ENCODE measurements at places on chromosomes 6 and 20.

- H3K27me3 ChIP-seq, result peaks cover 3% of the 10 kb centered on the region
- DNase-seq, result no peak
- no peaks in the 10 kb centered on the region for H3K36me3 ChIP-seq
Measured at GRCh38 chr6:160678744-160679401, 14.8 kb upstream of the LPA start.

GRCh38 chr6:36698871-36699271 is 1.2 kb downstream of the RAB44 start:
- H3K27me3 ChIP-seq, result no peaks in the 10 kb centered on the region
- no peak overlapping the region for H3K27ac ChIP-seq
- H3K36me3 ChIP-seq, result no peaks in the 10 kb centered on the region
- no peak for DNase-seq

GRCh38 chr6:92864966-92865555 is 554.3 kb downstream of the EPHA7 start:
- H3K4me3 ChIP-seq, result no peak overlapping the region
- H3K36me3 ChIP-seq, result no peaks in the 10 kb centered on the region
- DNase-seq, result no peak
- no peak overlapping the region for H3K27ac ChIP-seq
- H3K27me3 ChIP-seq, result no peaks in the 10 kb centered on the region

DNA sequence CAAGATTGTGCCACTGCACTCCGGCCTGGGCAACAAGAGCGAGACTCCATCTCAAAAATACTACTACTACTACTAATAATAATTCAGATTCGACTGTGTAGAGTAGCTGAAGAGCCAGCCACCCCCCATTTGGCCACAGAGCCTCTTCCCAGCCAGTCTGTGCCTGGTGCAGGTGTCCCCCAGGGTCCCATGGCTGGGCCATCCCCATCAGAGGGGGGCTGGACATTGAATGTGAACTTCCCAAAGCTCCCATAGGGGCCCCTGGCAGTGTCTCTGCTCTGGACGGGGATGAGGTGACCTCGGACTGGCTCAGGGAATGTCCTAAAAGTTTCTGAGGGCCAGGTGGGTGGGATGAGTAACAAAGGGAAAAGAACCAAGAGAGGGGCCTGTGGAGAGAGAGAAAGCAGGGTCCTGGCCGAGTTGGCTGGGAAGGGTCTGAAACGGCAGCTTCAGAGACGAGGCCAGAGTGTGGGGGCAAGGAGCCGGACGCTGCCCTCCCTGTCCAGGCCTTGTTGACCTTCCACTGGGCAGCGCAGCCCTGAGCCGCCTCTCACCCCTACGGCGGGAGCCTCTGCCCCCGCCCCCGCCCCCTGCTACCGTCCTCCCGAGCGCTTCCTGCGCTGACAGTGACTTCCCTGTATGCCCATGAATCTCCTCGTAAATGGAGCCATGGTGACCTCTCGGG is 24.9 kb upstream of the PCMTD2 start:
- H3K36me3 ChIP-seq, result no peaks in the 10 kb centered on the region
- no peak overlapping the region for H3K4me3 ChIP-seq
- no peak for DNase-seq
- no peak overlapping the region for H3K27ac ChIP-seq

- H3K36me3 ChIP-seq, result no peaks in the 10 kb centered on the region
- H3K4me3 ChIP-seq, result no peak overlapping the region
- H3K4me1 ChIP-seq, result peaks cover 37% of the 10 kb centered on the region
- peaks cover 100% of the 10 kb centered on the region for H3K27me3 ChIP-seq
- H3K27ac ChIP-seq, result no peak overlapping the region
- no peak for DNase-seq
Measured at GRCh38 chr6:137490006-137490905, 3.9 kb downstream of the OLIG3 start.

- H3K36me3 ChIP-seq, result peaks cover 11% of the 10 kb centered on the region
- no peak overlapping the region for H3K27ac ChIP-seq
- DNase-seq, result no peak
- no peaks in the 10 kb centered on the region for H3K4me1 ChIP-seq
- no peak overlapping the region for H3K4me3 ChIP-seq
Measured at GRCh38 chr20:5551621-5552020, 198.6 kb upstream of the SHLD1 start.

DNA sequence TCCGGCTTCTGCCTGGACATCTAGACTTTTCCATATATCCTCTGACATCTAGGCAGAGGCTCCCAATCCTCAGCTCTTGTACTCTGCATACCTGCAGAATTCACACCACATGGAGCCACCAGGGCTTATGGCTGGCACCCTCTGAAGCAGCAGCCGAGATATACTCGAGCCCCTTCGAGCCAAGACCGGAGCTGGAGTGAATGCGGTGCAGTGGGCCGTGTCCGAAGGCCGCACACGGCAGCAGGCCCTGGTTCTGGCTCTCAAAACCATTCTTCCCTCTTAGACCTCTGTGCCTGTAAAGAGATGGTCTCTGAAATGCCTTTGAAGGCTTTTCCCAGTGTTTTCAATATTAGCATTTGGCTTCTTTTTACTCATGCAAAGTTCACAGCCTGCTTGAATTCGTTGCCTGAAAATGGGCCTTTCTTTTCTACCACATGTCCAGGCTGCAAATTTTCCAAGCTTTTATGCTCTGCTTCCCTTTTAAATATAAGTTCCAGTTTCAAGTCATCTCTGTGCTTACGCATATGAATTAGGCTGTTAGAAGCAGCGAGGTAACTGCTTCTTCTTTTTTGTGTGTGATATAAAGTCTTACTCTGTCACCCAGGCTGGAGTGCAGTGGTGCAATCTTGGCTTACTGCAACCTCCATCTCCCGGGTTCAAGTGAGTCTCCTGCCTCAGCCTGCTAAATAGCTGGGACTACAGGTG is 3.8 kb upstream of the SIRPB1 start:
- DNase-seq, result no peak
- H3K4me3 ChIP-seq, result no peak overlapping the region
- H3K27ac ChIP-seq, result no peak overlapping the region
- H3K27me3 ChIP-seq, result peaks cover 78% of the 10 kb centered on the region
- no peaks in the 10 kb centered on the region for H3K36me3 ChIP-seq
- H3K4me1 ChIP-seq, result peaks cover 14% of the 10 kb centered on the region

DNA sequence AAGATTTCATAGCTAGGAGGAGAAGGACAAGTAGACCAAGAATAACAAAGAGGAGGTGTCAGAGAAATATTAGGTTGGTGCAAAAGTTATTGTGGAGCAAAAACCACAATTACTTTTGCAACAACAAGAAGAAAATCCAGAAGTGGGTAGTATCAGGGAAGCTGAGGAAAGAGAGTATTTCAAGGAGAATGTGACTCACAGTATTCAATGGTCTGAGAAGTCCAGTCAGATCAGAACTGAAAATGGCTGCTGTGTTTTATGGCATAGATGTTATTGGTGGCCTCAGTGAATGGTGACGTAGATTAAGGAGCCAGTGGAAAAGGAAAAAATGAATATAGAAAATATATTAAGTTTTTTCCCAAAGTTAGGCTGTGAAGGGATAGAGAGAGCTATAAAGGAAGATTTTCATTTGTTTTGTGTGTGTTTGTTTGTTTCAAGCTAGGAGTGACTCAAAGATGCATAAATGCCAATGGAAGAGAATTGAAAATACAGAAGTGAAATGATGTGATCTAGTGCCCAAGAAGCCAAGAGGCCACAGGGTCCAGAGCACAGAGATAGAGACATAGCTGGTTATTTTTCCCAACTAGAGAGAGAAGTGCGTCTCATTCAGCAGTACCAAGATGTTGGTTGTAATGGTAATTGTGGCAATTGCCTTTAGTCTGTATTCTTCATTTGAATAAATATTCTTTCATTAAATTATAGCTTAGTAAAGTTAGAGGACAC is 112.8 kb downstream of the ADTRP start:
- H3K36me3 ChIP-seq, result no peaks in the 10 kb centered on the region
- H3K27me3 ChIP-seq, result no peaks in the 10 kb centered on the region
- no peaks in the 10 kb centered on the region for H3K4me1 ChIP-seq
- no peak overlapping the region for H3K4me3 ChIP-seq

- H3K27me3 ChIP-seq, result no peaks in the 10 kb centered on the region
- no peak for DNase-seq
- no peaks in the 10 kb centered on the region for H3K36me3 ChIP-seq
- no peak overlapping the region for H3K27ac ChIP-seq
- H3K4me3 ChIP-seq, result no peak overlapping the region
- H3K4me1 ChIP-seq, result no peaks in the 10 kb centered on the region
Measured at GRCh38 chr6:25883991-25884390, 9.9 kb upstream of the SLC17A3 start.

- H3K27me3 ChIP-seq, result peaks cover 19% of the 10 kb centered on the region
- no peak for DNase-seq
- H3K27ac ChIP-seq, result no peak overlapping the region
- no peak overlapping the region for H3K4me3 ChIP-seq
Measured at GRCh38 chr6:36335465-36336207, 1.1 kb downstream of the BNIP5 start.

GRCh38 chr6:134627707-134628106 is 309.8 kb upstream of the SGK1 start:
- H3K27me3 ChIP-seq, result no peaks in the 10 kb centered on the region
- H3K27ac ChIP-seq, result no peak overlapping the region
- no peak overlapping the region for H3K4me3 ChIP-seq

DNA sequence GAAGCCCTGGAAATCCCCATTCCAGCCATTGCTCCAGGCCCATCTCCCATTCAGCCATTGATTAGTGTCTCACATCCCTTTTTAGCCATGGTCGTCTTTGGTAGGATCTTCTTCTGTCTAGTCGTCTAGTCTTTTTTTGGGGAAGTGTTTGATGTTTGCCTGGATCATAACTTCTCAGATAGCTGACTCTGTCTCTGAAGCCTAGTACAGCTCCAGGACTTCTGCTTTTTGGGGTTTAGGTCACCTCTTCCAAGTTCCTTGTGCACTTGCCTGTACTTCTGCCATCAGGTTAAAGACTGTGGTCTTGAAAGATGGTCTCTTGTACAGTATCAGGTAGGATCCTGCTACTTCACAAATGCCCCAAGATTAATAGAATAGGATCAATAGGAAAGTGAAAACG is 553.5 kb downstream of the PKHD1 start:
- H3K36me3 ChIP-seq, result no peaks in the 10 kb centered on the region
- H3K4me1 ChIP-seq, result no peaks in the 10 kb centered on the region
- no peak overlapping the region for H3K4me3 ChIP-seq
- no peak overlapping the region for H3K27ac ChIP-seq

DNA sequence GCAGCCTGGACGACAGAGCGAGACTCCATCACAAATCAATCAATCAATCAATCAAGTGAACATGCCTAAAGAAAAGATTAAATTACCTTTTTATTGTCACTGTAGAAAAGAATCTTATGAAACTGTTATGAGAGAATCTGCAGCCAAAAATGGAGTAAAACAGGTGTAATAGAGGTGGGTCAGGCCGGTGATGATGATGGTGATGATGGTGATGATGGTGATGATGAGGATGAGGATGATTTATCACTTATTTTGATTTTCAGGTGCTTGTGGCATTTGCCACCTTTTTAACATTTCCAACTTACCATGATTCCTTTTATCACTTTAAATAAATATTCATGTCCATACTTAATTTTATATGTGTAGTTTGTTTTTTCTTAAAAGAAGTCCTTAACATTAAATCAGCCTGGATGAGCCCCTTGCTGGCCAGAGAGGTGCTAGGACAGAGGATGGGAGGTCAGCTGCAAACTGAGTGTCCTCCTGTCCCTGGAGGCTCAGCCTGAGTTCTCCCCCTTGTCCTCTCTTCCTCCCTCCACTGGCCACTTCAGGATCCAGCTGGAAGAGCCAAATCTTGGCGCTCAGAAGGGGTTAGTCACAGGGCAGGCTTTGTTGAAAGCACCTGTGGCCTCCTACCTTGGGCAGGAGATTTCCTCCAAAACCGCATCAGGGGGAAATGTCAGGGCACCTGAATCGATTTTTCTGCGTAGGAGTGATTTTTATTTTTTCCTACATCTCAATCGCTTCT is 32.6 kb downstream of the SLC2A10 start:
- H3K27ac ChIP-seq, result no peak overlapping the region
- no peak for DNase-seq
- no peaks in the 10 kb centered on the region for H3K36me3 ChIP-seq
- H3K27me3 ChIP-seq, result peaks cover under 1% of the 10 kb centered on the region
- no peaks in the 10 kb centered on the region for H3K4me1 ChIP-seq

DNA sequence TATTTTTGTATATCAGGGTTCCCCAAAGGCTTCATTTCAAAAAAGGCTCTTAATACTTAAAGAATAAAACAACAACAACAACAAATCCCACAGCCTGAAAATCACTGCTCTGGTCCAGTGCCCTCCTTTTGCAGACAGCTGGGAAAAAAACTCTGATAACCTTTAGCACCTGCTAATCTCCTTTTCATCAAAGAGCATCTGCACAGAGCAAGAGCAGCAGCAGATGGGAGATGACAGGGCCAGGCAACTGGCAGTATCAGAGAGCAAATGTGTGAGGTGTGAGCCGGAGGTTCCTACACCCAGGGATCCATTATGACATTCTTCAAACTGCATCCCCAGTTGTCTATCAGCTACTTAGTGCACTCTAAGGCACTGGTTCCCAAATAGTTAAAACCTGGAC is 25.7 kb downstream of the TTI1 start:
- peaks cover 64% of the 10 kb centered on the region for H3K36me3 ChIP-seq
- H3K27me3 ChIP-seq, result no peaks in the 10 kb centered on the region
- no peak for DNase-seq
- no peak overlapping the region for H3K27ac ChIP-seq
- no peaks in the 10 kb centered on the region for H3K4me1 ChIP-seq
- no peak overlapping the region for H3K4me3 ChIP-seq

DNA sequence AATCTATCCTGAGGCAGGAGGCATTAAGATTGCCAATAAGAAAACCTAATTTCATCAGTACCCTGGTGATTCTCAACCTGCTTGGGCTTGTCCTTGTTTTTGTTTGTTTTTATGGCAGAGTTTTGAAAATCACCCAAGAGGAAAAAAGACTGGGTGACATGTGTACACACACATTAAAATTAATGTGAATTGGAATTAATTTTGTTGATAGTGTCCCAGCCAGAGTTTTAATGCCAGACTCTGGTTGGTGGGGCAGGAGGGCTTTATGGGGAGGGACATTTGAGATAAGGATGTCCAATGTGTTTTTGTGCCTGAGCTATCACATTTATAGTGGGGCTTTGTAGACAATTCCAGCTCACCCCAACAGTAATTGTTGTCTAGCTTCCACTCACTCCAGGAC is 184.6 kb downstream of the ID4 start:
- H3K4me1 ChIP-seq, result peaks cover 2% of the 10 kb centered on the region
- no peaks in the 10 kb centered on the region for H3K36me3 ChIP-seq
- H3K4me3 ChIP-seq, result no peak overlapping the region
- peaks cover 8% of the 10 kb centered on the region for H3K27me3 ChIP-seq
- no peak for DNase-seq

DNA sequence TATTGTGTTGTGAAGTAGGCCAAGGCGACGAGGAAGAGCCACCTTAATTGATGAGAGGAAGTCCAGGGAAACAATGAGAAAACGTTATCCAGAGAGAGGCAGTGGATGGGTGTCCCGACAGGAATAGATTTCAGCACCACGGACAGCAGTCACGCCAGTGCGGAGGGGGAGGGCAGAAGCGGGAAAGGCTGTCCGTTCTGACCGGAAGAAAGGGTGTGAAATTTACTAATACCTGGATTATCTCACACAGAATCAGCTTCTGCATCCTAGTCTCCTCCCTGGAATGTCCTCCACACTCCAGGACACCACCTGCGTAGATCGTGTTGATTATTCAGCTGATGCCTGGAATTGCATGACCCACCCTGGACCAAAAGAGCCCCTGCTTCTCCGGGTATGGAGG is 7.4 kb upstream of the BPIFA3 start:
- no peaks in the 10 kb centered on the region for H3K36me3 ChIP-seq
- H3K4me1 ChIP-seq, result no peaks in the 10 kb centered on the region
- H3K4me3 ChIP-seq, result no peak overlapping the region
- H3K27me3 ChIP-seq, result no peaks in the 10 kb centered on the region

Data from common myeloid progenitor, CD34-positive (primary cell).